Osteocyte (in vitro differentiated cells): ENCODE measurements at places on chromosomes 6 and 20. TPM values are rescaled to one million over a fixed set of nuclear protein-coding genes. Genes with fewer than 3 reads are reported as not detected.

GRCh38 chr6:87798393-87799278 is 96.6 kb upstream of the AKIRIN2 start:
- no peak for DNase-seq

DNA sequence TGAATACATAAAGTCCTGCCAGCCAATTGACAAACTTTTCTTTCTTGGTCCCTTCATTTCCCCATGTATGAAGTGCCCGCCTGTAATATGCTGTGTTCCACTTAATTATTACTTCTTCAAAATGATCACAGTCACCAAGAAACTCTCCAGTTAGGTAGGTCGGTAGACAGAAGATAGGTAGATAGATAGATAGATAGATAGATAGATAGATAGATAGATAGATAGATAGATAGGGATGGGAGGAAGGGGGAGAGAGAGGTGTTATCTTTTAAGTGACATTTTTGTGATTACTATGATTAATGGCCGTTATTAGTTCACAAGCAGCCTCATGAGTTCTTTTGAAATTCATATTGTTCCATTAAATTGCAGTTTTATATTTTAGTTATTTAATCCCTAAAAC is 79.5 kb upstream of the TPD52L1 start:
- DNase-seq = no peak

DNA sequence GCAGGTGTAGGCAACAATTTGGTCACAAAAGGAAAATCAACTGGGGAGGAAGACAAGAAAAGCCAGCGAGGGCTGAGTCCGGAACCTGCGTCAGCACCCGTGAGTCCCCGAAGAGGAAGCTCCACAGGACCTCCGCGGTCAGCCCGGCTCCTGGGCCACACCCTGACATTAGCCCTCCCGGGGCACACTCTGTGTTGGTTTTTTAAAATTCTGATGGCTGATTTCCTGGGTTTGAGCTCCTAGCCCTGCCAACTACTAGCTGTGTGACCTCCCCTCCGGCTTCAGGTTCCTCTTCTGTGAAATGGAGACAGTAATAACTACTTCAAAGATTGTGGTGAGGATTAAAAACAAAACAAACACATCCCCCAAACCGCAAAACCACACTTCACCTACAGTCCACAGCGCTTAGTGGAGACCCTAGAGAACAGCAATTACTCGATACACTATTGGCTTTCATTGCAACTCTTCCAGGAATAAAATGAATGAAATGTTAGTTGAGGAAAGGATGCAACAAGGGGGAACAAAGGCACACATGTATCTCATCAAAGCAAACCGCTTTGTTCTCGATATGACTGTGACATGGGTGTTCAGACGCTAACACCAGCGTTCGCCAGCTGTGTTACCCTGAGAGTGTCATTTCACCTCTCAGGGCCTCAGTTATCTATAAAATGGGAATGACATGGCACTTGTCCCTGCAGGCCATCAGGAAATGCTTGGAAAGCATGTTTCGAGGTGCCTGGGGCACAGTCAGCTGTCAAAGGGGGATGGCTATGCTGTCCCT is 985 bp downstream of the ZBP1 start:
- DNase-seq = no peak

DNA sequence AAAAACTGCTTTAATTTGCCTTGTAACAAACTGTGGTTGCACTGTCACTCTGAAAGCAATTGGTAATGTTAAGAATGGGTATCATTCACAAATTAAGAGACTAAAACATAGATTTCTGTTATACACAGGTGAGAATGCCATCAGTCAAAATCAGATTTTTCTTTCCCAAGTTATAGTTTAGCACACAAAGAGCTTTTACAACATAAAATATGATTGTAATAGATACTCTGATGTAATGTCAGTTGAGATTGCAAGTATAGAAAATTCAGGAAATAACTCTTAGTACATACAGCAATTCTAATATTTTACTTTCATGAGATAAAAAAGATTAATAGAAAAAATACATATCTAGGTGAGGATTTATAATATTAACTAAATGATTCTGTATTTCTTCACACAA is 2.3 kb upstream of the ME1 start:
- DNase-seq = no peak

DNA sequence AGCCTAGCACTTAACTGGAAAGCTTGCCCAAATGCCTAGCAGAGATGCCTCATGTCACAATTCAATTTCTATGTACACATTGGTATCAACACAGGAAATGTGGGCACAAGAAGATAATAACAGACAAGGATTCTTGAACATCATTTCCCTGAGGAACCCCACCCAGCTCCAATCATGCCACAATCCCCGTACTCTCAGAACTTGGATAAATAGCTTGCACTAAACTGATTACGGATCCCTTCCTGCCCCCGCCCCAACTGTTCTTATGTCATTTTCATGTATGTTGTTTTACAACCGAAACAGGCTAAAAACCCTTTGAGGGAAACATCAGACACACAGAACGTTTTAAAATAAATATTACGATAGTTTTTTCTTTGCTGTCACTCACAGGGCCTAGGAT is 87.1 kb downstream of the BACH2 start:
- DNase-seq = no peak

DNA sequence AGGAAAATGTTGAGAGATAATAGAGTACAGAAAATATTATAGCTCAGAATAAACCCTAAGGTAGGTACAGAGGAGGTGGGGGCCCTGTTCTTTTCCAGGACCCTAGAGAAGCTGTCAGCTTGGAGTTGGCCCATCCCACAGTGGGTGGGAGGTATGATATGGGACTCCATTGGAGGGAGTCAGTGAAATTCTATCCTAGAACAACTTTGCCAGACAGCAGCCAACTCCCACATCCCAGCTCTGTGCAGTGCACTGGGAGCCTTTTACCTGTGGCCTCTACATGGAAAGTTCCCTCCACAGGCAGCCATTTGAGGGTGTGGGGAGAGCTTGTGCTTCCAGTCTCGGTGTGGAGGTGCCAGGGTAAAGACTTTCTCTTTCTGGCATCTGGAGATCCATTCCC is 36.8 kb upstream of the CLIC5 start:
- DNase-seq = no peak

GRCh38 chr6:26197933-26198721 is 110.9 kb downstream of the HFE start:
- DNase-seq = no peak

- DNase-seq = no peak
Measured at GRCh38 chr6:140440223-140440835, 1065.9 kb upstream of the CITED2 start.

DNA sequence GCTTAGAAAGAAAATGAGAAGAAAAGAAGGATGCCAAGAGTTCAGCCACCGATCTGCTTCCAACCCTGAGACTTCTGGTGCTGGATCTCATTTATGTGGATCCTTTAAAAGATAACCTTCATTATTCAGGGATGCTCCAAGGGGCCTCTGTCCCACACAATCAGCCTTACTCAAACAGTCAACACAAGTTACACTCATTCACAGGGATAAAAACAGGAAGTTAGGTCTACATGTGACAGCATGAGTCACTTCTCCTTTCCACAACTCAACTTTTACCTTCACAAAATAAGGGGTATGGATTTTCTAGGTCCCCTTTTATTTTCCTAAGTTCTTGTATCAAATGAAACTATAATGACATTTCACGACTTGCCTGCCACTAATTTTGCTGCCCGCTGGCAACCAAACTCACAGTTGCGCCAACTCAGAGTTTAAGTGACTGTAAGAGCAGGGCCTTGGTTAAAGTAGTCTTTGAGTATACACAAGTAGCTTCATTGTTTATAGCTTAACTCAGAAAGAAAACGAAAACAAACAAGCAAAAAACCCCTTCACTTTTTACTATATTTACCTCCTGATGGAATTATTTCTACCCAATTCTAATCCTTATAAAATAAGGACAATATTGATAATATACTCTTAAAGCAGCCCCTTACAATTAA is 278.8 kb upstream of the RUNX2 start:
- no peak for DNase-seq

DNA sequence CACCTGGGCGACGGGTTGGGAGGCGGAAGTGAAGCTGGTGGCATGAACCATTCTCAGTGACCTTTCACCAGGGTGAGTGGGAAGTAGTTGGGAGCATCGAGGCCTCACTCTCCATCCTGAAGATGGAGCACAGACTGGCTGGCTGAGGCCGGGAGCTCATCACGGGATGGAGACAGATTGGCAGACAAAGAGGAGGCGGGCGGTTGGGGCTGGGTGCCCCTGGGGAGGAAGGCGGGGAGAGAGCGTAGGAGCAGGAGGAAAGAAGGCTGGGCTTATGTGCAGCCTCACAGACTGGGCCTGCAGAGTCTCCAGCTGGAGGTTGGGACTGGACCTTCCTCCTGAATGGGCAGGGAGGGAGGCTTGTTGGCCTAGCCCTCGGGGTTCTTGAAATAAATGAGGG is 44.2 kb upstream of the SCRT2 start:
- no peak for DNase-seq

GRCh38 chr20:38961530-38962043 is 557 bp upstream of the DHX35 start:
- DNase-seq = no peak

- no peak for DNase-seq
Measured at GRCh38 chr6:124260337-124260736, 456.7 kb downstream of the NKAIN2 start.

DNA sequence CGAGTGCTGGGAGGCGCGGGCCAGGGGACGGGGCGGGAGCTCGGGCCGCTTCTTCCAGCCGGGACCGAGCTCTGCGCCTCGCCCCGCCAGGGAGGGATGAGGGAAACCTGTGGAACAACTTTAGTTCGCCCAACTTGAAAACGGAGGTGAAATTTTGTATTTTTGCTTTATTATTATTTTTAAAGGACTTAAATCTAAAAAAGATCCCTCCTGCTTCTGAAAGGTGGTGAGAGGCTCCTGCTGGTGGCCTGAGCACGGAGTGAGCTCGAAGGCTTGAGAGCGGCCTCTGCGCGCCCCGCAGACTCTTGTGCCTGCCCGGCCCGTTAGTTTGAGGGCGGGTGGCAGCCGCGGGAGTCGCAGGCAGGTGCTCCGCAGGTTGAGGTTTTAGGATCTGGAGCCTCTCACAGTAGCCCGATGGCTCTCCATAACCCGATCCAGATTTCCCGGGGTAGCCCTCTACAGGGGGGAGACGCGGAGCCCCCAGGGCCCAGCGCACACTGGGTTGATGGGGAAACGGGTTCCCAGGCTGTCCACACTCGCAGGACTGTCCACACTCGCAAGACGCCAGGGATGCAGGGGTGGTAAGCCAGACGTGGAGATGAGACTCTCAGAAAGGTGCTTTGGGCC is 46.2 kb upstream of the SUPT3H start:
- DNase-seq = no peak

GRCh38 chr20:50591233-50591852 is 81.2 kb downstream of the PTPN1 start:
- DNase-seq = no peak

DNA sequence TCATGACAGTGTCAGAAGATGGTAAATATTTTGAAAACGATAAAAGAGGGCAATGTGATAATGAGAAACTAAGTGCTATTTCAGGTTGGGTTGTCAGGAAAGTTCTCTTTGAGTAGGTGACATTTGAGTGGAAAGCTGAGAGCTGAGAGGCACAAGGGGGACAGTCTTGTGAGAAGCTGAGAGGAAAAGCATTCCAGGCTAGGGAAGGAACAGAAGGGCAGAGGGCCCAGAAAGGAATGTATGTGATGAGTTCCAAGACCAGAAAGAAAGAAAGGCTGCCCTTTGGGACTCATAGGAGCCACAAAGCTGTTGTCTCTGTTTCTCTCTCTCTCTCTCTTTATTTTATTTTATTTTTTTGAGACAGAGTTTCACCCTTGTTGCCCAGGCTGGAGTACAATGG is 7.6 kb upstream of the RNF182 start:
- DNase-seq = no peak

DNA sequence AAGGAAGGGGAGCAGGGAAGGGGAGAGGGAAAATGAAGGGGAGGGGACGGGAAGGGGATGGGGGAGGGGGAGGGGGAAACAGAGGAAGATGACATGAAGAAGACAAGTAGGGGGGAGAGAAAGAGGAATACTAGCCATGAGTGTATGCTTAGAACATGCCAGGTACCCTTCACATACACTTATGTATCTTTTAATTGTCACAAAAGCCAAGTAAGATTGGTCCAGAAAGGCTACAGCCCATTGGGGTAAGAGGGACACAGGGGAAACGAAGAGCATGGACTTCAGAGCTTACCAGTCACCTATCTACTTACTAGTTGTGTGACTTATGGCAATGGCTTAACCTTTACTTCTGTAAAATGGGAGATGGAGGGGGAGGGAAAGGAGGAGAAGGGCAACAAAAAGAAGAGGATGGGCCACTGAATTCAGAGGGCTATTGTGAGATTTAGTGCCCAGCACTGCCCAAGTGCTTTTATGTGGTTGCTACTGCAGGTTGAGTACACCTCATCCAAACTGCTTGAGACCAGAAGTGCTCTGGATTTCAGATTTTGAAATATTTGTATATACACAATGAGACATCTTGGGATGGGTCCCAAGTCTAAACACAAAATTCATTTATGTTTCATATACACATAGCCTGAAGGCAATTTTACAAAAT is 90.3 kb downstream of the ARHGAP18 start:
- no peak for DNase-seq

DNA sequence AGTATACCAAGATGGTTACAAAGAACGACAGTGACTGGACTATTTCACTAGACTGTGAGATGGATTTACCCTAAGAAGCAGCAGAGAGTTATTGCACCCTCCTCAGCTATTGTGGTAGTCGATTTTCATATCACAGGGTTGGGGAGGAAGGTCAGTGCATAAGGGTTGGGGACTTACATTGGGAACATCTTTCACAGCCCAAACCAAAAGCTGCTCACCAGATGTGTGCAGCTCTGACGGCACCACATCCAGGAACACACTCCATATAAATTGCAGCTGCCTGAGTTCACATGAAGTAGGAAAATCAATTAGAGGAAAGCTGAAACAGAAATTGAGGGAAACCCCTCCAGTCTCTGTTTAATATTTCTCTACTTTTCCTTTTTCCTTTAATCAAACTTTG is 470.5 kb upstream of the NRSN1 start:
- DNase-seq = no peak

DNA sequence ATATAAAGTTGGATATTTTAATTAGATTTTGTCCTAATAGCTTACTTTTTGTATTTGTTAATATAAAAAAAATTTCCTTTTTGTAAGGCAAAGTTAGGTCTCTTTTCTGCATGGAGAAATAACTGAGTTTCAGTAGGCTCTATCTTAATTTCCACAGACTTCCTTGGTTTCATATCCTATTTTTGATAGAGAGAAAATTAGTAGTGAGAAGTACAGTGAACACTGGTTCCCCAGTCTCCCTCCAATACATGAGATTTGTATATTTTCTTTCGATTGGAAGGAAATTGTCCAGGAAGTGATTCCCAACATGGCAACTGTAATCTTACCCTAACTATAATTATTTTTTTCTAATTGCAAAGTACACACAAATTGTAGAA is 26.4 kb downstream of the TRIM27 start:
- no peak for DNase-seq

- no peak for DNase-seq
Measured at GRCh38 chr6:2086326-2086965, 159.0 kb downstream of the GMDS start.

- no peak for DNase-seq
Measured at GRCh38 chr6:44725070-44725469, 337.6 kb downstream of the CDC5L start.

GRCh38 chr6:27584326-27584725 is 111.4 kb upstream of the ZNF184 start:
- DNase-seq = no peak

Gene EGFL8
- total RNA-seq = 21.4 and 22.8 TPM in 2 replicates

Gene SLC2A4RG
- total RNA-seq = 74.8 and 80.7 TPM in 2 replicates

Gene UFL1
- 22.7 and 23.2 TPM in 2 replicates for total RNA-seq

Gene HS3ST5
- 0.11 TPM in 1 of 2 replicates, not detected in the other for total RNA-seq

Gene COL9A1
- total RNA-seq = not detected in 2 replicates

Gene ZSCAN12
- 4.5 and 5.7 TPM in 2 replicates for total RNA-seq

Gene MAP7
- total RNA-seq = 0.38 and 0.68 TPM in 2 replicates

Gene NHLRC1
- 1.0 and 1.5 TPM in 2 replicates for total RNA-seq

Gene TTPAL
- 18.9 and 20.8 TPM in 2 replicates for total RNA-seq

Gene SLC13A3
- 1.8 and 2.1 TPM in 2 replicates for total RNA-seq
